ENCODE measurements at places on chromosomes 12 and 14. TPM values are rescaled to one million over a fixed set of nuclear protein-coding genes. Genes with fewer than 3 reads are reported as not detected.

DNA sequence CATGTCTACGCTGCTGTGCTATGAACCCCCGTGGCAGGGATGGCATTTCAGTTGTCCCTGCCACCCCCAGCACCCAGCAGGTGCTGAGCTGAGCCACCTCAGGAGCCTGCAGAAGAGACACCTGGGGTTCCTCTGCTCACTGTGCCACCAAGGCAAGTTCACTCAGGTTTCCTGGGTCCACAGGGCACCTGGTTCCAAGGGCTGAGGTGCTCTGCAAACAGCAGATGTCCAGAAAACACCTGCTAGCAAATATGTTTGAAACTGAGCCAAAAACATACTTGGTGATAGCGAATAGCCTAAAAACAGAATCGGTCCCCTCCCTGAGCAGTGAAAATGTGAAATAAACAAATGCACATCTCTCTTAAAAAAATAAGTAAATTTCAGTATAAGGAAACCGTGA lies 35.6 kb upstream of the GPR68 start:
- DNase-seq = no peak

DNA sequence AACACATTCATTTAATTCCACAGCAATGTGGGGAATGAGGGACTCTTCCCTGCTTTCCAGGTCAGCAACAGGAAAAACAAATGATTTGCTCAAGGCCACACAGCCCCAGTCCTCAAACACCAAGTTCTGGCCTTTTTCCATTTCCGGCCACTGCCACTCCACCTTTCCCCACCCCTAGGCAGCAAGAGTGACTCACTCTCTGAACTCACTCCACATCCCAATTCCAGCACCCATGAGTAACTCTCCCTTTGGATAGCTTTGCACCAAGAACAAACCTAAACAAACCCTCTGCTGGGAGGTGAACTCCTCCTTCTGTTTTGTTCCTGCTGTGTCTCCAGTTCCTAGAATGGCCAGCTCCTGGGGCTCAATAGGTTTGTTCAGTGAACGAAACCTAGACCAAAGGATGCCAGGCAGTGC lies 30.4 kb upstream of the PLEKHG6 start:
- DNase-seq = no peak

DNA sequence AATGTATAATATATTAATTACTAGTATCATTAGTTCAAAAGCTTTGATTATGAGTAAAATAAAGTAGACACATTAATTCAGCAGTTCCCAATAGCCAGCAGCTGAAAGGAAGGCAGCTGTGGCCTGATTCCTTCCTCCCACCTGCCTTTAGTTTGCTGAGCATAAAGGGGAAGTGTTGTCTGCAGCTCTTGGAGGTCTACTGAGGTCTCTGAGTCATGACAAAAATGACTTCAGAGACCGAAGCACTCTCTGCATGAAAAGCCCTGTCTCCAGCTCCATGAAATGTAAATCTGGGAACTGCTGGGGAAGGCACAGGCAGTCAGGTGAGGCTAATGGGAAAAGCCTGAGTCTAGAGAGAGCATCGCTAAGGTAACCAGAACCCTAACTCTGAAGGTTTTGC lies 165.4 kb downstream of the NRXN3 start:
- DNase-seq = no peak

DNA sequence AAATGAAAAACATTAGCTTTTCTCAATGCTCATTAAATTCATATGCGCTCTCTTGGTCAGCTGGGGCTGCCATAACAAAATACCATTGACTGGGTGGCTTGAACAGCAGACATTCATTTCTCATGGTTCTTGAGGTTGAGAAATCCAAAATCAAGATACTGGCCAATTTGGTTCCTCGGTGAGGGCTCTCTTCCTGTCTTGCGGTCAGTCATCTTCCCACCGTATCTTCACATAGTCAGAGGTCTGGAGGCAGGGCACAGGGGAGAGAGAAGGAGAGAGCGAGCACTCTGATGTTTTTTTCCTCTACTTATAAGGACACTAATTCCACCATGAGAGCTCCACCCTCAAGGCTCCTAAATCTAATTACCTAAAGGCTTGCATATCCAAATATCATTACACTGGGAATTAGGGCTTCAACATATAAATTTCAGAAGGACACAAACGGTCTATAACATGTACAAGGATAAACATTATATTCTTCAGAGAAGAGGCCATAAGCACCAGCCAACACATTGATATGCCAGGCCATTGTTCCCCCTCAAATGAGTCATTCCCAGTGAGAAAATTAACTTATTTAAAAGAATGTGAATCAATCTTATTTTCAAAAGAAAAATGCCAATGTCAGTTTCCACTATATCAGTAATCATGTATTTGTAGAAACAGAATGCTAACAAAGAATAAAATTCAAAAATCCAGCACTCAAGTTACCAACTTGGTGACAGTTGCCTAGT lies 152.2 kb downstream of the BTG1 start:
- no peak for DNase-seq

Gene JAG2
- total RNA-seq = 21.2 TPM

Measured in frontal cortex (tissue), 4 donors.